ENCODE measurements at places on chromosomes 1 and 21.

- no peak for DNase-seq
These were observed 48.5 kb upstream of the KCTD3 start for GRCh38 chr1:215518594-215518993.

- peak; percentile 82 for DNase-seq
These were observed at the start of gene EFNA1 for GRCh38 chr1:155127105-155127966. Gene EFNA1, plus strand, starts transcription at chr1:155127876. Its CDS starts 102 bp downstream, at chr1:155127978.

DNA sequence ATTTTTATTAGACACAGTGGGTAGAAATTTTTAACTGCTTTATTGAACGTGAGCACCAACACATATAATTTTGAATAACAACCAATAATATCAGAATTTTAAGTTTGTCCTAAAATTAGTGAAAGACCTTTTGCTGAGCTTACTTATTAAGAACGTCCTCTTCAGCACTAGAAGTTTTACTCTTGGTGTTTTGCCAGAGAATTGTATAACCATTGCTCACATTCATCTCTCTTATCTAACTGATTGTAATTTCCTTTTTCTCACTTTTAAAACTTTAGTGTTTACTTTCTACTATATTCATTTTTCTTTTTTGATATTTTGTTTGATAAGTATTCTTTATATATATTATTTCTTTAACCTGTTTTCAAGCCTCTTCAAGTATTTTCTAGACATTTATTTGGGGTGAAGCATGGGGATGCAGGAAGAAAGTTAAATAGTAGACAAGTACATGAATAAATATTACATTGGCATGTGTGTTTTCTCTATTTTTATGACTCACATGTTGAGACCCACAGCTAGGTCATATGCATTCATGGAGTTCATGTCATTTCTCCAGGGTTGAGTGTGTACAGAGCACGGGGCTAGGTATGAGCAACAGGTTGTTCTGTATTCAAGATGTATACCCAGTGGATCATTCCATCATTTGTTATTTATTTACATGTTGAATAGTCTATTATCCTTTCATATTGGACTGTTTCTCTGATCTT lies 90.6 kb downstream of the ATP6V1G3 start:
- DNase-seq = no peak

DNA sequence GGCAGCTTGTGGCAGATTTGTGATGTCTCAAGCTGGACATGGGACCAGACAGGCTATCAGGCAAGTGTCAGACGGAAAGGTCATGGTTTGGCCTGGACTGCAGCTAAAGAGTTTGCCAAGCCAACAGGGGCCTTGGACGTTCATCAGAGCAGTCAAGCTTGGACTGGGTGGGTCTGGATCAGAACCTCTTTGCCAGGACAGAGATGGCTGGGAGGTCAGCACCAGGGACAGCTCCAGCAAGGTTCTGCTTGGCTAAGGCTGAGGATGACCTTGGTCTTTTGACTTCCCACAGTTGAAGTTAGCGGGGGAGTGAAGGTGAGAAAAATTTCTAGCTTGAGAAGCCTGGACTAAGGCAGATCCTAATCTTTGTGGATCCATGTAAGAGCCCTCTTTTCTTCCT lies 68.1 kb downstream of the GRIK3 start:
- peak; percentile 18 for DNase-seq

DNA sequence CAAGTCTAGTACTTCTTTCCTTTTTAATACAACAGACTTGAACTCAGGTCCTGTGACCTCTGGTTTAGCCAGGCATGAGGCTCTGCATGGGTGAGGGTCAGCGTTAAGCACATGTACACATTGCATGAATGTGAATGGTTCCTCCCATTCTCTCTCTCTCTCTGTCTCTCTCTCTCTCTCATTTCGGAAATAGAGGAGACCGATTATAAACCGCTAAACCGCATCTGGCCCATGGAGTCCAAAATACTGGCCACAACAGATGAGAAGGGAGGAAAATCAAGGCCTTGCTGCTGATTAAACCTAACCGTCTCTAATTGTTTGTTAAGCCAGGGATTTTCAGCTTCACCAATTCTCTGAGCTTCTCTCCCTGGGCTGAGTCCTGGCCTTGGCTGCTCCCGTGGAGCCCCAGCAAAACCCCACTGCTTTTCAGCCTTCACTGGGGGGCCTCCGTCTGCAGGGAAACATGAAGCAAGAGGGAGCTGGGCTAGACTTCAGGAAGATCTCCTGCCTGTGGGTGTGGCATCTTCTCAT lies 6.6 kb downstream of the RSPO1 start:
- DNase-seq = no peak

DNA sequence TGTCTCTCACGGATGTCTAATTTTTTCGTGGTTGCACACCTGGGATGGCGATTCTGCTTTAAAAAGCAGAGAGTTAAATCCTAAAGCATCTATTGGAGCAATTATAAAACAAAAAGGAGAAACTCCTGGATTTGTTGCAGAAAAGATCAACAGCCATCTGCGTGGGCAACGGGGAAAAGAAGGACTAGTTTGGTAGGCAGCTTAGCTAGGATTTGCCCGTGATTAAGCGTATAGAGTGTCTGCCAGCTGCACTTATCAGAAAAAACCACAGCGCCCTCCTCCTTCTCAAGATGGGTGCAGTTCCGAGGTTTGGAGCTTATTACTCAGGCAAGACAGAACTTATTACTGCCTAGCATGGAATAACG lies 526 bp upstream of the SLC25A24 start:
- DNase-seq = peak; percentile 29

DNA sequence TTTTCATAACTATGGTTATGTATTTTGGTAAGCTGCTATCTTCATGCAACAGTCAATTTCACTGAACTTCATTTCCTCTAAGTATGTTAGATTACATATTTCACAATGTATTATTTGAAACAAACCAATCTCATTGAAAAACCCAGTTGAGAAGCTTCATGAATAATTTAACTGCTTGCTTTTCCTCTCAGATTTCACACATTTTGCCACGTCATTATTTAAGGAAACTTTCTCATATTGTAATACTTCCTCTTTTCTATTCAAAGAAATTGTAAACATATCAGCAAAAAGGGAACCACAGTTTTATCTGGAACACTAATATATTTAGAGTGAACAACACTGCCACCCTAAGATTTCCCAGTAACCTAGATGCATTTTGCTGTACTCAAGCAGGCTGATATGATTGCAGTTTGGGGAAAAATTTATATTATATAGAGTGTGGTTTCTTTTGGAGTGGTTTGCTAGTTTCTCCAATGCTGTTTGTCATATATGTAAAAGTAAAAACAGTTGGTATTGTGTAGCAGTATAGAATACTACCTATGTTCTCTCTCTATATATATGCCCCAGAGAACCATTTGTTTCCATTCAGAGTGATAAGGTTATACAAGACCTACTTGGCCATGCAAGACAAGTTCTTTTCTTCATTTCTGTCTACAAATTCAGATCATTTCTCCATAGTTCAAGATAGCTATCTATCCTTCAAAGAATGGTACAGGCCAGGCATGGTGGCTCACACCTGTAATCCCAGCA lies 28.4 kb upstream of the AHCTF1 start:
- peak; percentile 10 for DNase-seq

DNA sequence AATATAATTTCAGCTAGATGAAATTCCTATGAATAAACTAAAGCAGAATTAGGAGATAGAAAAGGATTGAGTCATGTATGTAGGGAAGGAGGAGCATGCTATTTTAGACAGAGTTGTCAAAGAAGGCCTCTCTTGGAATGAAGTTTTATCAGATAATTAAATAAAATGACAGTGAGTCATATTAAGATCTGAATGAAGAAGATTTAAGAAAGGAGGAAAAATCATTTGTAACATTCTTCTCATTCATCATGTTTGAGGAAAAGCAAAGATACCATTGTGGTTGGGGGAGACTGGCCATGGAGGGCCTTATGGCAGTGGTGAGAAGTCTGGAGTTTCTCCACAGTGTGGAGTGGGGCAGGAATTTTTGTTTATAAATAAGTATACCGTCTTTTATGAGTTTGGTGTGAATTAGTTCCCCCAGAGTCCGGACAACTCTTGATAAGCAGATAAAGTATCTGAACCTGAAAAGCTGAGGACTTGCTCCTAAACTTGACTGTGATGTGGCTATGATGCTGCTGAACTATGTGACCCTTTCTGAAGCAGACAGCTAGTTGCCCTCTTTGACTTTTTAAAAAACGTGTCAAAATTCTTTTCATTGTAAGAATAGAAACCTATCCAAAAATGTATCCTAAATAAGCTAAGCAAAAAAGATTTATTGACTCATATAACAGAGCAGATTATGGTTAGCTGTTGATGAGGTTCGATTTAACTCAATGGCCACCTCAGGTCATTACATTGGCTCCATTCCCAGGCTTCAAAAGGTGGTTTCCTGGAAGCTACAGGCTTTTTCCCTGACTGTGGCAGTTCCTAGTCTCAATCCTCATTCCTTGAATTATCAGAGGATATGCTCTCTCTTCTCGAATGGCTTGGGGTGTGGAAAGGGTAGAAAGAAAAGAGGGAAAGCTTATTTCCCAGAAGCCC lies 90.8 kb downstream of the LHX9 start:
- no peak for DNase-seq

- DNase-seq = no peak
These were observed 11.8 kb downstream of the NSUN4 start for GRCh38 chr1:46352363-46352762.

GRCh38 chr1:212225416-212225815 lies 59.8 kb upstream of the PPP2R5A start:
- no peak for DNase-seq

DNA sequence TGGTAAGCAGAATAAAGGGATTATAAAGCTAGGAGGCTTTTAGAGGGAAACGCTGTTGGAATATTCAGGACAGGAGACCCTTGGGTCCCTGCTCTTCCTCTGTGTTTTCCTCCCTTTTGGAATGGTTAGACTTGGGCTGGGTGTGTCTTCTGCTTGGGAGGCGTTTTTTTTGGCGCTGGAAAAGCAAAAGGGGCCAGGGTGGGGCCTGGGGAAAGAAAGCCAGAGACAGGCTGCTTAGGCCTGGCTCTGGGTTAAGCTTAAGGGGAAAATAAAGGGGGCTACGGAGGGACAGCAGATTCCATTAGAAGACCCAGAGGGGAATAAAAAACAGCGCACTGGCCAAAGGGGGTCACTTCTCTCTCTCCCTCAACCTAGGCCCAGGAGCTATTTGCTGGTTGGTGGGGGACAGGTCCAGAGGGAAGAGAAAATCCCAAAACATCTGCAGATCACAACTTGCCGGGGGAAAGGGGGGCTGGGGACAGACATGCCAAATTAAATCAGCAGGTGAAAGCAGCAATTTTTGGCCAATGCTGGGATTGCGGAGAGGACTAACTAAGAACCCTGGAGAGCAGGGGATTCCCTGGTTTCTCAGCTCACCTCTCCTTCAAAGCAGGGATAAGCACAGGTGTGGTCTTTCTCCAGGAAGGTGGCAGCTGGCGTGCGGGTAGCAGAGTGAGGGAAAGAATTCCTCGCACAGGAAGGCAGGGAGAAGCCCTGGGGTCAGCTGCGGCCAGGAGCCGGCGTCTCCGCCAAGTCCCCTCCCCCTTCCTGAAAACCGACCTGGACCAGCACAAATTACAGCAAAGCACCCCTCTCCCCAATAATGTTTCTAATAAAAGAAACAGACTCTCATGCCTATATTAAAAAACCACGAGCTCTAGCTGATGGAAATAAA lies 82.2 kb upstream of the AK4 start:
- no peak for DNase-seq

- DNase-seq = no peak
These were observed 12.6 kb upstream of the RGL1 start for GRCh38 chr1:183792300-183792699.

GRCh38 chr1:116679091-116679827 lies 11.7 kb upstream of the IGSF3 start:
- no peak for DNase-seq
